ENCODE measurements at places on chromosomes 6 and 20. TPM values are rescaled to one million over a fixed set of nuclear protein-coding genes. Genes with fewer than 3 reads are reported as not detected.
A peak's percentile ranks its signal among the peaks of the same experiment; 100 is the strongest.

Gene POU5F1
- 19.5 TPM for total RNA-seq

Gene CCR6
- total RNA-seq = 0.34 TPM

Gene PAK5
- 0.51 TPM for total RNA-seq

Gene RNF182
- 2.1 TPM for total RNA-seq

Gene GPX5
- total RNA-seq = not detected

Gene DACT2
- 2.4 TPM for total RNA-seq

Gene FAM229B
- 35.6 TPM for total RNA-seq

Gene FAM209B
- 0.55 TPM for total RNA-seq

Gene GSTA2
- total RNA-seq = 3.4 TPM

- DNase-seq = no peak
Measured at GRCh38 chr20:16283978-16284377, 289.3 kb downstream of the KIF16B start.

DNA sequence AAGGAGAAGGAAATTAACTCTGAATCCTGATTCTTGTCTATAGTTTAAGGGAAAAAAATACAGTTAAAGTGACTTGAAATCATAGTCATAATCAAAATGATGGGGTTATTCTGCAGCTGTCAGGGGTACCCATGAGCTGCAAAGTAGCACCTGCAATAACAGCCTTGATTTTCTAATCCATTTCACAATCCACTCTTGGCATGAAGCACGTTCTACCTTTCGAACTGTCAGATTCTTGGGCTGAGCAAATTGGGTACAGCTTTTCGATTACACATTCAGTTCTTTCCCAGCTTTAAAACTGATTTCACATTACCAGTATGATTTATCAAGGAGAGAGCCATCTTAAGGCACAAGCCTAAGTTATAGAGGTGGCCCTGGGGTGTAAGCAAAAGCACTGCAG lies 118.5 kb upstream of the DTNBP1 start:
- DNase-seq = no peak

GRCh38 chr20:57013741-57014140 lies 252.7 kb downstream of the BMP7 start:
- DNase-seq = peak; percentile 31

DNA sequence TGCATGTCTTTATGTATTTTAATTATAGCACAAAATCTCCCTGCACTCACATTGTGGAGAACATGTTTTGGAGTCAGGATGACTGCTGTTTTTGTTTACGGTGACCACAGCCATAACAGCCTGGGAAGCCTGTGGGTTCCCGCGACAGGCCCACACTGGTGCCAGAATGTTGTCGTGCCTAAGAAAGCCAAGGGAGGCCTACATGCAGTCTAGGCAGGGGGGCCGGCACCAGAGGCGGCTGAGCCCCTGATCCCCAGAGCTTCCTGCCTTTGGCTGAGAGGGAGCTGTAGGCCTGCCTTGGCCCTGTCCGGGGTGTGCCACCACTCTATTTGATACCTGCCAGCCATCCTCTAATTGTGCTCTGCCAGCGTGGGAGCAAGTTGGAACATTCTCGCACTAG lies 46.7 kb downstream of the TBC1D7 start:
- DNase-seq = peak; percentile 43

DNA sequence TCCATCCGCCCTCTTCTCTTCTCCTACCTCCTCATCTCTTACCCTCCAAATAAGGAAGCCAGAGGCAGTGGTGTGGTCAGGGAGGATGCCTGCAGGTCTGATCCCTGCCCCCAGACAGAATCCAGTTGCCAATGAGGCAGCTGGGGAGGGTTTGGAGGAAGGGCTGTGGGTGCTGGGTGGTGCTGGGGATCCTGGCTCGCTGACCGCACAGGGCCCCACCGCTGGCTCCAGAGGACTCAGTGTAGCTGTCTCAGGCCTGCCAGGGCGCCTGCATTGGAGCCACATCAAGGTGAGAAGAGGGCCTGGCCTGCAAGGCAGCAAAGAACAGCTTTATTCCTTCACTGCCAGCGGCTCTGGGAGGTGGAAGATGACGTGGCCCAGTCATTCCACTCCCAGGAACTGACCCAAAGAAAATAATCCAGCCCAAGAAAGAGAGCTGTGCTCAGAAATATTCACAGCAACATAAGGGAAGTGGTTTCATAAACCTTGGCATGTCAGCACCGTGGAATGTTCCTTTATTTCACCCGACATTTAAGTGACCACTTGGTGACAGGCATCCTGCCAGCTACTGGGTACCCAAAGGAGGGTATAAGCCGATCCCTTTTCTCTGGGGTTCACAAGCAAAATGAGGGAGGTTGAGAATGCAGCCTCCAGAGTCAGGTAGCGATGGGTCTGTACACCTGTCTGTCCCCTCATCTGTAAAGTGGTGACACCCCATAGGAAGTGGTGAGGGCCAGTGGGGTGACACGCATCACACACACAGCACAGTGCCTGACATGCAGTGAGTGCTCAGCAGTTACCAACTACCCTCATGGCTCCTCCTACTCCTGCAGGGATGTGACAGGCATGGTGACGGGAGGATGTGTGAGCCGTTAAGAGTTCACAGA lies 125.1 kb downstream of the SNX5 start:
- DNase-seq = peak; percentile 73

- DNase-seq = no peak
Measured at GRCh38 chr6:111267764-111268333, 180.5 kb downstream of the SLC16A10 start.

GRCh38 chr20:44422083-44422482 lies 53.6 kb upstream of the TTPAL start:
- DNase-seq = no peak

GRCh38 chr6:3303795-3304411 lies 45.2 kb downstream of the PSMG4 start:
- no peak for DNase-seq

- peak; percentile 54 for DNase-seq
Measured at GRCh38 chr6:104940893-104941728, 15.8 kb upstream of the LIN28B start.

- no peak for DNase-seq
Measured at GRCh38 chr20:56986931-56987720, 279.3 kb downstream of the BMP7 start.

GRCh38 chr20:31578448-31579138 lies 26.5 kb upstream of the ID1 start:
- DNase-seq = no peak

DNA sequence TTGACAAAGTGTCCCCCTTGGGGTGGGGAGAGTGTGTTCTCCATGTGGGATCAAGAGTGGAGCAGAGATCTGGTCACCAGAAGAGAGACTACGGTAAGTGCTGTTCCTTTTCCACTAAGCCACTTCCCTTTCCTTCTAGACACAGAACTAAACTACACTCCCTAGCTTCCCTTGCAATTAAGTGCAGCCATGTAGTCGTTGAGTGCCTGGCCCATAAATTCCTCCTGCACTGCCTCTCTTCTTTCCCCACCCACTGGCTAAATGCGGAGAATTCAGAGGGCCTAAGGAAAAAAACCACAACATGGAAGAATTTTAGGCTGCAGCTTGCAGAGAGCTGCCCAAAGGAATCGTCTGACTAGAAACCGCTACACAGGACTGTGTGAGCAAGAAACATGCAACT lies 1.5 kb downstream of the WDR27 start:
- no peak for DNase-seq

GRCh38 chr6:134750669-134751068 lies 199.2 kb downstream of the ALDH8A1 start:
- DNase-seq = no peak
